ENCODE measurements at places on chromosomes 1 and 21.

DNA sequence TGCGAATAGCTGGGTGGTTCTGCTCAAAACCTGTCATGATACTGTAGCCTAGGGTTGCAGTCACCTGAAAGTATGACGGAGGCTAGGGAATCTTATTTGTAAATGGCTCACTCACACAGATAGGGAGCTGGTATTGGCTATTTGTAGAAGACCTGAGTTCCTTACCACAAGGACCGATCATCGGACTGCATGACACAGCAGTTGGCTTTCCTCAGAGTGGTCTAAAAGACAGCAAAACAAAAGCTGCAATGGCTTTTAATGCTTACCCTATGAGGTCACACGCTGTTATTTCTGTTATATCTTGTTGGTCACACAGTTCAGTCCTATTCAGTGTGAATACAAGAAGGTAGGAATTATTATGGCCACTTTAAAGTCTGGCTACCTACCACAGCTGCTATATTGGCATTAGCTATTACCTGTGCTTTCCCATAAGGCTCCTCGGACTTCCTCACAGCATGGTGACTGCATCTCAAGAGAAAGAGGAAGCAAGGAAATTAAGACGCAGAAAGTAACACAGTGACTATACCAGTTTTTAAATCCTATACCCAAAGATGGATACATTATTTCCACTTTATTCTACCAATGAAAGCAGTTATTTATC is 68.4 kb upstream of the LRRC7 start:
- DNase-seq, result no peak

DNA sequence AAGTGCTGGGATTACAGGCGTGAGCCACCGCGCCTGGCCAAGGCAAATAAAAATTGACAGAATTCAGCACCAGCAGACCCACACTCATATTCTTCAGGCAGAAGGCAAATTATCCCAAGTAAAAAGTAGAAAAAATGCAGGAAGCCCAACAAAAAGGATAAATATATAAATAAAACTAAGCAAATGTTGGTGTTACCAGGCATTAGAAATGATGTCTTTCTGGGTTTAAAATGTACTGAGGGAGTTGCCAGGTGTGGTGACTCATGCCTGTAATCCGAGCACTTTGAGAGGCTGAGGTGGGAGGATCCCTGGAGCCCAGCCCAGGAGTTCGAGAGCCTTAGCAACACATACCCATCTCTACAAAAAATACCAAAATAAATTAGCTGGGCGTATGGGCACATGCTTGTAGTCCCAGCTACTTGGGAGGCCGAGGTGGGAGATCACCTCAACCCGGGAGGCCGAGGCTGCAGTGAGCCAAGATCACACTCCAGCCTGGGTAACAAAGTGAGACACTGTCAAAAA is 6.3 kb downstream of the INTS11 start:
- no peak for DNase-seq

- DNase-seq, result no peak
These were observed 9.1 kb upstream of the GUCA2B start for GRCh38 chr1:42143896-42144710.

DNA sequence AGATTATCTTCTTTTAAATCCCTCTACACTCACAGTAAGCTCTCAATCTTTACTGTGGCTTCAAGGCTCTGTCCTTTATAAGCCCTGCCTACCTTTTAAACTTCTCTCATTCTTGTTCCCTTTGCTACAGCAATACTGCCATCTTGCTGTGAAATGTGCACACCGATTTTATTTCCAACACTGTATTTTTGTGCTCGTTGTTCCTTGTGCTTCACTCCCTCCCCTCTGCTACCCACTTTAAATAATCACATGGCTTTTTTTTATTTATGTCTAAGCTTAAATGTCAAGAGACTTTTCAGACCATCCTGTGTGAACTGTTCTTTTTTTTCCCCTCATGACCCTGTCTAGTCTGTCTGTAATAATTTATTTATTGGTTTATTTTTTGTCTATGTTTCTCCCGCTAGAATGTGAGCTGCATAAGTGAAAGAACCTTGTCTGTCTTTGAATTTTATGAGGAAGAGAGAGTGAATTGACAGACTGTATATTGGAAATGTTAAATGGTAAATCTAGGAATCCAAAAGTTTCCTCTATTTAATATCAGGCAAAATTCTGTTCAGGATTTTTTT is 45.7 kb downstream of the ABCD3 start:
- DNase-seq, result peak; percentile 23

DNA sequence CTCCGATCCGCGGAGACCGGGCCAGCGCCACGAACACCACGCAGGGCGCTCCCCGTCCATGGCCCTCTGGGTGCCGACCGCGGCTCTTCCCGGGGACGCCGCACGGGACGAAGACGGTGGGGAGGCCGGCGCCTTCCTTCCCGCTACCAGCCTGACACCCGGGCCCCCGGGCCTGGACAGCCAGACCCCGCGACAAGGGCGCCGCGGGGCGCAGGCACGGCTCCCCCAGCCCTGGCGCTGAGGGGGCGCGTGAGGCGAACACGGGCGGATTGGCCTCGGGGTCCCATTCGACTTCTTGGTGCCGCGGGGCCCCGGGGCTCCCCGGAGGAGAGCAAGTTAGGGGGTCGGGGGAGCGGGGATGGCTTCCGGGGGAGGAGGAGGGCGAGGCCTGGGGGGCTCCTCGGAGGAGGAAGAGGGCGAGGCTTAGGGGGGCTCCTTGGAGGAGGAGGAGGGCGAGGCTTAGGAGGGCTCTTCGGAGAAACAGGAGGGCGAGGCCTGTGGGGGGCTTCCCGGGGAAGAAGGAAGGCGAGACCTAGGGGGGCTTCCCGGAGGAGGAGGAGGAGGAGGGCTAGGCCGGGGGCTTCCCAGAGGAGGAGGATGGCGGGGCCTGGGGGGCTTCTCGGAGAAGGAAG is 537 bp upstream of the KLHL17 start:
- DNase-seq, result no peak

DNA sequence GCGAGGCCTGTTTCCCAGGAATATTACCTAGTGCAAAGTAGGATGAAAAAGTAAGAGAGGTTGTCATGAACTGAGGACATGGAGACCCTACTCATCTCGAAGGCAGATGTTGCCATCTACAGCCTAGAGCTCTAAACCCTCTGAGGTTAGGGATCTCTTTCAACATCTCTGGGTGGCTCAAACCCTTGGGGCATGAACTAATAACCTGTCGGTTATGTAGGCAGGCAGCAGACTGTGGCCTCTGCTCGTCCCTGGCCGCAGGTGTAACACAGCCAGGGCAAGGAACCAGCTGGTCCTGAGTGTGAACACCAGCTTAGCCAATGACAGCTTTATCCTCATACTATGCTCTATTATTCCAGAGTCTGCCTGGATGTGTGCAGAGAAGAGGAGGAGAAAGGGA is 13.2 kb downstream of the CAPZB start:
- DNase-seq, result no peak

DNA sequence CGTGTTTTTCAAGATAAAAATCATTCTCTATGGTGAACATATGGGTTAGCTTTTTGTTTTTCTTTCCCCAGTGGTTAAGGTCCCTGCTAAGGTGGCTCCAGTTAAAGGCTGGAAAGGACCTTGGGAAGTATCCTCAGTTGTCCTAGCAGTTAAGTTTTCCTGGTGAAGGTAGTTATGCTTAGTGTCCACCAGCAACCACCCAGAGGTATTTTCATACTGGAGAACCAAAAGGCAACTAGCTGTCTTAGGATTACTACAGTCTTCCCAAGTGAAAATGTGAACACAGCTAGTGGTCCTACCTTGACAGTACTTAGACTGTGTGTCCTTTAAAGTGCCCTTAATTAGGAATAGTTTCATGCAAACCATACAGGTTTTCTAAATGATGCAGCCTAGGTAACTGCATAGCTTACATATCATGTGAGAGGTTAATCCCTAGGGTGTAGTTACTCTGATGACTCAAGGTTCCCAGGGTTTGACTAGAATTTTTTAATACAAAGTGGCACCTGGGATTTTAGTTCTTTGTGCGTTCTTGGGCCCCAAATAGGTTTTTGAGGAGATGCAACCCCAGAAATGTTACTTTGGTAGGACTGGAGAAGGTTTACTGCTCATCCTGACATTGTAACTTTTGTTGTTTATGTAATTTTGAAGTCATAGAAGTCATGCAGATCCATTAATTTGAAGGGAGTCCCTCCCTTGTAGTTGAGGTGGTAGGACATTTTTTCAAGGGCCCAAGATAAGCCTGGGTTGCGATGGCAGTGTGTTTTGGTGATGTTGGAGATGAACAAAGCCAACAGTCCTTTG is 36.5 kb downstream of the YY1AP1 start:
- DNase-seq, result no peak

DNA sequence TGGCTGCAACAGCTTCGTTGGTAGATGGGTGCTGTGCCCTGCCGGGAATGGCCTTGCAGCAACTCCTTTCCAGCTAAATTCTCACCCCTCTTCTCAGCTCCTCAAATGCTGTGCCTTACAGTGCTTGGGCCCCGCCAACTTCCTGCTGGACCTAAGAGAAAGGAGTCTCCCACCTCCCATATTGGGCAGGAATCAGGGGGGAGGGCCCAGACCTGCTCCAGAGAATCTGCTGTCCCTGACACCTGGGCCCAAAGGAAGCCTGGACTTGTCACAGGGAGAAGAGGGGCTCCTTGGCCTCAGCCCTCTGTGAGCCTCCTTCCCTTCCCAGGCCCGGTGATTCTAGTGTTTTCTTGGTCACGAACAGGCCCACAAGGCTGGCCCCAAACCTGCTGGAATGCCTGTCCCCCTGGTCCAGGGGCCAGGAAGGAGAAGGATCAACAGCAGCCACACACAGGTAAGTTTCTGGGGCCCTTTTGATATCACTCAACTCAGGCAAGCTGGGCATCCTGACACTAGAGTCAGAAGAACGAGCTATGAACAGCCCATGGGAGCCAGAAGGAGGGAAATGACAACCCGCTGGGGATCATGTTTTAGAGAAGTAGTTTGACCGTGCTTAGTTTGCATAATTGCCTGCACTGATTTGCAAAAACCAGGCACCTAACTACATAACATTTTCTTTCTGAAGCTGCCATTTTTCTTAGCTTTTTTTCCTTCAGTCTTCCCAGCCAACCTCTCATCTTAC is 86.2 kb downstream of the CD247 start:
- no peak for DNase-seq

DNA sequence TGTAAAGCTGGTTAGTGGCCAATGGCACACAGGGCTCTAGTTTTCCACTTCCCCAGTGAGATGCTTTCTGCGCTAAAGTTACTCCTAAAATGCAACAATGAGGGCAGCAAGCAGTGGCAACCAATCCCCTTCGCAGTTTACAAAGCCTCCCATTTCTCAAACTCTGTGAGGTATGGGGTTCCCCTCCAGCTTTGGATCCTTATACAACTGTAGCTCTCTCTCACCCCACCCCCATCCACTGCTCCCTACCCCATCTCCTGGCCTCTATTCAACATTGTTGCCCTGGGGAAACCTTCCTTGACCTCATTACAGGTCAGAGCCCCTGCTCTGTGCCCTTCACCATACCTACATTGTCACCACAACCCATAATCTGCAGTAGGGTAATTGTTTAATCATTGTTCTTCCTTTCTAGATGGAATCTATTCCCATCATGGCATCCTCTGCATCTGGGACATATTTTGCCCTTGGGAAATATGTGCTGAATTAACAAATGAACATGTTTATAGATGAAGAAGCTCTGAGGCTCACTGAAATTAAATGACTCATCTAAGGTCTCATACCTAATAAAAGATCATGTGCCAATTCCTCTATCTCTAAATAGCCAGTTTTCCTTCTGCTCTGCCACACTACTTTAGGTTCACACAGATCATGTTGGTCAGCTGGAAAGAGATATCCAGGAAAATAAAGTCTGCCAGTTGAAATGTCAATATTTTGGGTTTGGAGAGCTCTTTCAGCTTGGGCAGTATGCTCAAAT is 12.6 kb downstream of the KIAA0040 start:
- no peak for DNase-seq

DNA sequence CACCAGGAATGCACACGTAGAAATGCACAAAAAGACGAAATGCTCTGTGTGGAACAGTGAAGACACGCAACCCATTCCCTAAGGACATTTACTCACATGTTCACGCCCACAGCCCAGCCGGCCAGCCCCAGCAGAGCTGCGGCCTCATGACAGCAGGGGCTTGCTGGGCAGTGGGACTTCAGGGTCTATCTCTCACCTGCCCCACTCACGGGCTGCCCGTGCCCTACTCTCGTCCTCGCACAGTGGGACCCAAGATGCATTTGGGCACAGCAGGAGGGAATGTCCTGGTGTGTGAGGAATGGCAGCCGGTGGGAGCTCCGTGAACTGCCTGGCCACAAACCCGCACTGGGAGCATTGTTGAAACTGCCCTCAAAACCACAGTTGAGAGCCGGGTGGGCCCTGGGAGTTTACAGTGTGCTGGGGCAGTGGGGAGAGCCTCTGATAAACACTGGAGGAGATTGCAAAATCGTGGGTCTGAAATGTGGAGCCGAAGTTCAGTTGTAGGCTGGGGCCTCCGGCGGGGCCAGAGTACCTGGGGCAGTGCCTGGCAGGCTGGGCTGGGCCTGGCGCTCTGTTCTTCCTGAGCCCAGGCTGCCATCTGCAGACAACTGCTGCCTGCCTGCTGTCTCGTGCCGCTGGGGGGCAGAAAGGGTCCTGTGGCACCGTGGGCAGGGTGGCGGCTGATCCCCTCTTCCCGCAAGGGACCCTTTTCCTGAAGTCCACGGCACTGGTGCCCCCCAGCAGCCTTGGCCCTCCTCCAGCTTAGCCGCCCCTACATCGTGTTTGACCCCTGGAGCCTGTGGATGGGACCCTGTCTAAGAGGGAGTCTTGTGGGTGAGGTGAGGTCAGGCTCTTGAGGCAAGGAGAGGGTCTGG is 20.7 kb upstream of the POFUT2 start:
- DNase-seq, result no peak

DNA sequence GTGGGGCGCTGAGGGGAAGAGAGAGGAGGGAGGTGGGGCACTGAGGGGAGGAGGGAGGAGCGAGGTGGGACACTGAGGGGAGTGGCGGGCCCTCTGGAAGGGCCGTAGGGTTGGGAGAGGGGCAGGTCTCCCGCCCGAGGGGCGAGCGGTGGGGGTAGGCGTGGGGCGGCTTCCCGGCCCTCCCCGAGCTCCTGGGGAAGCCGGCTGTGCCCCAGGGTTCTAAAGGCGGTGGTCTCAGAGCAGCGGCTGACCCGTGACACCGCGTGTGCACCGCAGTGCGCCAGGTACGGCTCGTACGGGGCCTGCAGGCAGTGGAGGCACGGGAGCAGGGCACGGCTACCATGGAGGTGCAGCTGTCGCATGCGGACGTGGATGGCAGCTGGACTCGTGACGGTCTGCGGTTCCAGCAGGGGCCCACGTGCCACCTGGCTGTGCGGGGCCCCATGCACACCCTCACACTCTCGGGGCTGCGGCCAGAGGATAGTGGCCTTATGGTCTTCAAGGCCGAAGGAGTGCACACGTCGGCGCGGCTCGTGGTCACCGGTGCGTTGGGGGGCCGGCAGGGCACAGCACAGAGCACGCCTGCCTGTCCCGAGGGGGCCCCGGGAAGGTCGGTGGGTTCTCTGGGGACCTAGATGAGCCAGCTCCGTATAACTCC is 68.5 kb downstream of the OBSCN start:
- no peak for DNase-seq

DNA sequence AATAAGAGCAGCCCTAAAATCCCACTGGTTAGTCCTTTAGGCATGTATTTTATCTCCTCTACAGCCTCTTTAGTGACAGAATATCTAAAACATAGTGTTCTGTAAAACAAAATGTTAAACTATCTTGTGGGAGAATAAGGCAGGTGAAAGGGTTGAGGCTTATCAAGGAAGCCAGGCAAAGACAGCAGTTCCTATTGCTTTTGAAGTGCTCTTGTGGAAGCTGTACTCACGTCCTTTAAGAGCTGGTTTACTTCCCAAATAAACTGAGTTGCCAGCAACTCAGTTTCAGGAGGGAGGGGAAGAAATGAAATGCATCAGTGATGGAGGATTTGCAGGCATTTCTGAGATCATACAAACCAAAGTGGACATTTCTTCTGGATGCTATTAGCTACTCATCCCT is 529.6 kb upstream of the ZRANB2 start:
- DNase-seq, result no peak
